ENCODE measurements at places on chromosomes 4 and X. TPM values are rescaled to one million over a fixed set of nuclear protein-coding genes. Genes with fewer than 3 reads are reported as not detected.

Gene BEND4
- total RNA-seq: not detected

Gene SSX2
- not detected for total RNA-seq

Gene POLN
- total RNA-seq: 6.2 TPM

Gene ALB
- not detected for total RNA-seq

Gene ZFYVE28
- 6.6 TPM for total RNA-seq

Gene SPANXC
- total RNA-seq: not detected

Gene EGF
- 1.7 TPM for total RNA-seq

Gene TLR2
- total RNA-seq: 1.4 TPM

Gene LETM1
- 95.9 TPM for total RNA-seq

Gene TMEM35A
- total RNA-seq: not detected

Gene GAR1
- 6.6 TPM for total RNA-seq

Gene TEX13B
- not detected for total RNA-seq

Gene HSFX1
- 0.34 TPM for total RNA-seq

Gene GLRA3
- not detected for total RNA-seq

Gene AFP
- total RNA-seq: 0.36 TPM

Gene KCND1
- total RNA-seq: 1.00 TPM

Gene PHOX2B
- total RNA-seq: not detected

Gene NRK
- under 0.01 TPM for total RNA-seq

Gene AKAP14
- total RNA-seq: not detected

Gene SERTM2
- total RNA-seq: 0.93 TPM

Gene BEX5
- total RNA-seq: not detected

Gene IL1RAPL1
- total RNA-seq: 3.3 TPM

Gene NEIL3
- total RNA-seq: 17.6 TPM

Gene SPANXB1
- total RNA-seq: not detected

Gene BCORL1
- 2.3 TPM for total RNA-seq

Gene SLC4A4
- 0.36 TPM for total RNA-seq

Measured in melanocyte of skin (primary cell).